ENCODE measurements at places on chromosomes 1 and 21. TPM values are rescaled to one million over a fixed set of nuclear protein-coding genes. Genes with fewer than 3 reads are reported as not detected.

DNA sequence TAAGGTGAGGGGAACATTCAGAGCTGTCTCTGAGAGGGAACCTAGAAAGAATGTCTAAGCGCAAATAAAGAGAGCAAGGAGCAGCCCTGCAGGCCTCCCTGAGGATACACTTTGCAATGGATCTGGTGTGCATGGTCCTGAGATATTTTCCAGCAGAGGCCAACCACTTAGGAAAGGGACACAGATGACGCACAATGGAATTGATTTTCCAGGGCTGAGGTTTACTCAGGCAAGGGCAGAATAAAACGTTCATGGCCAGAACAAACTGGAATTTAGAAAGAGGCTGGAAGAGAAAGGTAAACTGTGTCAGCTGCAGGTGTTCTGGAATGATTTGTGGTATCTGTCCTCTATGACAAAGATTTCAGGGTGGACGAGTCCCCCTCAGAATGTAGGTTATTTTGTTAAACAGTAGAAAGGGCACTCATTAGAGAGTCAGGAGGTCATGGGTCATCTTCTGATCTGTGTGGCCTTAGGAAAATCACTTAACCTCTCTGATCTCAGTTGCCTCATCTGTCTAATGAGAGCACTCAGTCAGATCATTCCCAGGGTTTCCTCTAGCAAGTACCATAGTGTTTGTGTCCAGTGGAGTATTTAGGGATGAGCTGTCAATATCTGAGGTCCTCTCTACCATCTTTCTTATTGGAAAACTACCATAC lies 61.8 kb upstream of the PGBD5 start:
- DNase-seq = no peak

DNA sequence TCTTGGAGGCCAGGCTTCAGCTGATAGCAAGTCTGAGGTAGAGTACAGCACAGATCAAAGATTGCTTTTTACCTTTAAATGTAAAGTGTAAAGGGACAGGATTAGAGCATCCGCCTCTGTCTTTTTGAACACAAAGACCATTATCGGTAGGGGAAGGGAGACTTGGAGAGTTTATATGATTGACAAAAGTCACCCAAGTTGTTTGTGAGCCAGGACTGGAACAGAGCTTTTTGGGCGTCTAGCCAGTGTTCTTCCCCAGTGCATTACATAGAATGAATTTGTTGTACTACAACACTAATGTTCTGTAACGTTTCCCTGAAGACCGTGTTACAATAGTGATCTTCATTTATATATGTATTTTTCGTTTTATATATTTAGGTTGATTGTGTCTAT lies 9.3 kb upstream of the PIGC start:
- no peak for DNase-seq

GRCh38 chr1:152928671-152929070 lies 18.3 kb upstream of the SPRR5 start:
- no peak for DNase-seq

- DNase-seq = no peak
These were observed 36.3 kb downstream of the ARID4B start for GRCh38 chr1:235291599-235292091.

GRCh38 chr1:246591504-246591903 lies 25.2 kb downstream of the CNST start:
- DNase-seq = no peak

Gene CYP4Z1
- total RNA-seq = not detected

Gene FALEC
- total RNA-seq = not detected

Gene NKAIN1
- total RNA-seq = 0.05 TPM

Gene SYDE2
- 5.5 TPM for total RNA-seq
